Left forelimb (tissue), 1 donor: ENCODE measurements at places on chromosomes 1 and 21.

DNA sequence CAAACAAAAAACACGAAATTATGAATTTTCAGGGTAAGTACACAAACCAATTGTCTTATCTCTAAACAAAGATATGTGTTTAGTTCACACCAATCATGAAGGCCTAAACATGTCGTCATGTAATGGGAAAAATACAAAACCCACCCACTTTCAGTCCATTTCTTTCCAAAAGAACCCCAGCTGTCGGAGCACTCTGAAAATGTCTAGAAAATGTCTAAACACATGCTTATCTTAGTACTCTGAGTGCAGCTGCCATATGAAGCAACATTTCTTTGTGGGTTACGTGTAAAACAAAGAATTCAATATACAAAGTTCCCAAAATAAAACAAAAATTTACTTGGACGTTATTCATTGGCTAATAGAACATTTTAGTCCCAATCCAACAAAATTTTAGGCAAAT, 22.7 kb downstream of the SERBP1 start:
- no peak for DNase-seq

GRCh38 chr1:95002540-95003432, 70.0 kb downstream of the ALG14 start:
- no peak for DNase-seq

- no peak for DNase-seq
These were observed 228.1 kb upstream of the CAMK1G start for GRCh38 chr1:209355415-209355814.

GRCh38 chr1:8671306-8671917, 146.0 kb downstream of the RERE start:
- DNase-seq, result no peak

DNA sequence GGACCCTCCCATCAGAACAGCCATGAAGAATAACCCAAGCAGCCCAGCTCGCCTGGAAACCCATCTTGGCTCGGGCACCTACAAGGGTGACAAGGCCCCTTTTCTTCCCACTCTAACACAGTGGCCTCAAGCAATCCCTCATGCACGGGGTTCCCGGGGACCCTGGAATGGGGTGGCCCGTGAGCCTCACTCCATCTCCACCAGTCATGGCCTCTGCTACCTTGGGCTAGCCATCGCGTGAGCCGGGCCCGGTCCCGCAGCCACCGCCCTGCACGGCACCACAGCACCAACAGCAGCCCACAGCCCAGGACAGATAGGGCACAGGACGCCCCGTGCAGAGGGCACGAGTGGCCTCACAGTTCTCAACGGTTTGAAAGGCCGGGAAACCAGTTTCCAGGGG, 19.0 kb downstream of the WDR4 start:
- no peak for DNase-seq

GRCh38 chr1:172185211-172185610, 235.3 kb upstream of the C1orf105 start:
- DNase-seq, result no peak

GRCh38 chr1:107824946-107825345, 140.0 kb downstream of the VAV3 start:
- no peak for DNase-seq

GRCh38 chr21:35504277-35504676, 455.2 kb upstream of the RUNX1 start:
- DNase-seq, result no peak

DNA sequence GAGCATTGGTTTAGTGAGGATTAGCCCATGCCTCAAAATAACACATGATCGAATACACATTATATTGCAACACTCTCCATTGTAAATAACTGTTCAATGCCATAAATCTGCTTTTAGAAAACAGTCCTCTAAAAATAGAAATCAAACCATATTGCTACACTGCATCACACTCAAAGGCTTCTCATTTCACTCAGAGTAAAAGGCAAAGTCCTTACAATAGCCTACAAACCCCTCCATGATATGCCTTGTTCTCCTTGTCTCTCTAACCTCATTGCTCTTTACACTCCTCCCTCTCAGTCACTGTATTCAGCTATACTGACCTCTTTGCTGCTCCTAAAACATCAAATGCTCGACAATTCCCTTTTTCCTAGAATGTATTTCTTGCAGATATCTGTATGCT, 64.2 kb downstream of the CYYR1 start:
- DNase-seq, result no peak

- no peak for DNase-seq
These were observed at the start of gene GBP6 for GRCh38 chr1:89363638-89364536. Gene GBP6, plus strand, starts transcription at chr1:89364059. Its CDS starts 4,493 bp downstream, at chr1:89368552.

DNA sequence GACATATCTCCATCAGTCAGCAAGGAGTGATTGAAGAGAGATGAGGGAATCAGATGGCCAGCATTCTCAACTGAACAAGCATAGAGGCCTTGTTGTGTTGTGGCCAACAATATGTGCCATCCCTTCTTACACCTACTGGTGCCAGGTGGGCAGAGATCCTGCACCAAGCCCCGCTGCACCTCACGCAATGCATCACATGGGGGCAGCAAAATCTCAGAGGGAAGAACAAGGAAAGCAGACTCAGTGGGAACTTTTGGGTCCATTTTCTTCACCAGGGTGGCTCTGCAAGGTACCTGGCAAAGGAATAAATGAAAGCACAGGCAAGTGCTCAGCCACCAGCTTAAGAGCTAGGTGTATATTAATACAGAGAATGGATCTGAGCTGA, 33.2 kb downstream of the HSD3B2 start:
- DNase-seq, result no peak
